ENCODE measurements at places on chromosomes 3 and 15.

DNA sequence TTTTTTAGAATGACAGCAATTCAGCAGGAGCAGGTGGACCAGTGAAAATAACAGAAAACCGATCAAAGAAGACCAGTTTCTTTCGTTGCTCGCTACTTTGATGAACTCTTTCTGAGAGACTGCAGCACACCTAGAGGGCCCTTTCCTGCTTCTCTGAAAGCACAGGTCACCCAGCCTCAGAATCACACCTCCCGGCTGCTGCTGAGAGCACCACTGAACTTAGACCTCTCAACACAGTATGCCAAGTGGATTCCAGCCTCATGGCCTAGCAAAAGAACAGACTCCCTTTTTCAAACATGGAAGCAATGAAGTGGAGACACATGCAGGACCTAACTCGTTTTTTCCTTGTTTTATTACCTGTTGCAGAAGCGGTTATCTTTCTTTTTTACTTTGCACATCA lies 13.9 kb upstream of the APH1B start:
- no peak for DNase-seq

- DNase-seq = no peak
Measured at GRCh38 chr3:17232442-17232841, 347.7 kb downstream of the PLCL2 start.

DNA sequence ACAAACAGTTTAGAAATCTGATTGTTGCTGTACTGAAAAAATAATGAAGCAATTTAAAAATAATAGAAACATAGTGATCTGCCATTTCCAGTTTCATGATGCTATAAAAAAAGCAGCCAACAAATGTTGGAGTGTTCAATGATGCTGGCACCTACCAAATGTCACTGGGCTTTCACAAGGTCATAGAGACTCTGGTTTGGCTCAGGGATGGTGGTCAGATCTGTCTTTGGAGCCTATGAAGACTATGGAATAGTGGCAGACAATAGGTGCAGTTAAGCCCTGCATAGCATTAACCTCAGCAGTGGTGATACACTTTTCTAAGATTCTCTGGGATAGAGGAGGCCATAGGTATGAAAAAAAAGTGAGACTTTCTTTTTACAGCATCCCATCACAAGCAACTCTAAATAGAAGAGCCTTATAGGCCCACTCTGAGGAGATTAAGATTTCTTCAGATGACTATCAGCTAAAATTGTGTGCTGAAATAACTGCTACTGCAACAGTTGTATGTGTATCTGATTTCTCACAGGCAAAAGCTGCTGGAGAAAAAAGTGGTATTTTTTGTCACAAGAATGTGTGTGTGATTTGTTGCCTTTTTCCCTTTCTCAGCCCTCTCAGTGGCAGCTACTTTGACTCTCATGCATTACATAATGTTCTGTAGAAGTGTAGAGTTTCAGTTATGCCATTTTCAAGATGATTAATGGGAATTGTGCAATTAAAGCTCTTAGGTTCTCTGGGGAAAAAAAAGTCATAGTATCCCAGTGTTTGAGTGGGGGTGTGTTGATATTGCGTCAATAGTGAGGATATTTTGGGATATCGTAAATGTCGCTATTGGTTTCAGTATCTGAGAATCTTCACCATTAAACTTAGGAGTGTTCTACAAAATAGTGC lies 137.4 kb downstream of the MBNL1 start:
- DNase-seq = peak; percentile 89

DNA sequence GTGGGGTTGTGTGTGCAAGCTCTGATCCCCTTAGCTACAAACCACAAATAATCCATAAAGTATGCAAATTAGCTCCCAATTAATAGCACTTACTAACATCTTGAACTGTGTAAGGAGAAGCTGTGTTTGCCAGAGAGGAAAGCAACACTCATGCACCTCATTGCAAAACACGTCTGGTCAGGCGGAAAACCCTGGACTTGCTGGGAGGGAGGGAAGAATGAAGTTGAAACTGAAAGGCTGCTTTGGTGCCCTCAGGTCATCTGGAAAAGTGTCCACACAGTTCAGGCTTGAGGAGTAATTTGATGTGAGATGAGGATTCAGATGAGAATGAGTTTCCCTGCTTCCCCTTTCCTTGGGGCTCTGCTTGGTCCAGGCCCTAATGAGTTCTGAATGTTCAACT lies 185.5 kb upstream of the ANKRD28 start:
- DNase-seq = peak; percentile 54

DNA sequence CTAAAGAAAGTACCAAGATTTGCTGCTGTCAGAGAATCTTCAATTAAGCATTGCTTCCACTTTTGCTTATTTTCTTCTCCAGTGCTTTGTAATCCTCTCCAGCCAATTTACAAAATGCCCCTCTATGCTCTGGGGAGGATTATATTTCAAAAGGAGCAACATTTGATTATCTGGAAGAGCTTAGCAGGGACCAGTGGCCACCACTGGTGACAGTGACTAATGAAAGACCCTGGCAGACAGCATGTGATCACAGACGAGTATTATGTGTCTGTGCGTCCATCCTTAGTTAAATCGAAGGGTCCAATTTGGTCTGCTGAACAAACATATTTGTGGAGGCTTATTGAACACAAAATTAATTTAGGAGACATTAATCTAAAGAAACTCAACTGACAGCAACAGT lies 152.6 kb downstream of the ZNF621 start:
- DNase-seq = no peak

DNA sequence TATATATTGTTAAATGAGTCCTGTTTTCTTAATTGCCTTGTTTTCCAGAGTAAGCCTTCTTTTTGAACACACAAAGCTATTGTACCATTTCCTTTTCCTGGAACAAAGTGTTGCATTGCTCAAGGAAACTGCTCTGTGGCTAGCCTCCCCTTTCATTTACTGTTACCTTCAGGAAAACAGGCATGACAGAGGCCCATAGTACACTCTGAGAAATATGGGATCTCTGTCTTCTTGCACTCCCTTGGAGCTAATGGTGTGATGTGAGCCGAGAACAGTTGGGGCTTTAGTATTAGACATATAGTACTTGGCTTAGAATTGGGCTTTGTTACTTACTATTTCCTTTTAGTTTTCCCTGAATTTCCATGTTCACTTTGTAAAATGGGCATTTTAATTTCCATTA lies 193.7 kb downstream of the GHSR start:
- DNase-seq = no peak

Data from fibroblast of skin of scalp (primary cell).